ENCODE measurements at places on chromosomes 4 and X.

DNA sequence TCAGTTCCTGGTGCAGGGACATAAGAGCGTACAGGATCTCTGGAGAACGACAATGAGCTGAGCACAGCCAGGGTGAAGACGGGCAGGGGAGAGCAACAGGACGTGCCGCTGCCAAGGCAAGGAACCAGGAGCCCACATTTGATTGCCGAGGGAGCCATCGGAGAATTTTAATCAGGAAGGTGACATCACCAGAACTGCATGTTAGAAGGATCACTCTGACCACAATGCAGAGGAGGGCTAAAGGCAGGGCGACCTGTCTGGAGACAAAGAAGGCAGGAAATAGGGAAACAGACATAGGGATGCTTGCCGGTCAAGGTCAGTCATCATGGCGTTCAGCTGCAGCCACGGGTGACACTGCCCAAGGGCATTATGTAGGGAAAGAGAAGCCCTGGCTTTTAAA lies 81.4 kb downstream of the RBM47 start:
- DNase-seq, result no peak

GRCh38 chr4:14644580-14645282 lies 357.6 kb upstream of the CPEB2 start:
- no peak for DNase-seq

DNA sequence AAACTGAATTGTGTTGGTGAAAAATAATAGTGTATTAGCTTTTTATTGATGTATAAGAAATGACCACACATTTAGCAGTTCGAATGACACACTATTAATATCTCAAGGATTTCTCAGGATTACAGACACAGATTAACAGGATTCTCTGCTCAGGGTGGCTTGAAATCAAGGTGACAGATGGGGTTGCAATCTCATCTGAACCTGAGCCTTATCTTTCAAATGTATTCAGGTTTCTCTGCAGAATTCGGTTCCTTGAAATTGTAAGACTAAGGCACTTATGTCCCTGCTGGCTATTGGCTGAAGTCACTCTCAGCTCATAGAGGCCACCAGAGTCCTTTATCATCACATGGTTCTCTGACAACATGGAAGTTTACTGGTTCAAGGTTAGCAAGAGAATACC lies 1780.1 kb downstream of the ARAP2 start:
- DNase-seq, result no peak

DNA sequence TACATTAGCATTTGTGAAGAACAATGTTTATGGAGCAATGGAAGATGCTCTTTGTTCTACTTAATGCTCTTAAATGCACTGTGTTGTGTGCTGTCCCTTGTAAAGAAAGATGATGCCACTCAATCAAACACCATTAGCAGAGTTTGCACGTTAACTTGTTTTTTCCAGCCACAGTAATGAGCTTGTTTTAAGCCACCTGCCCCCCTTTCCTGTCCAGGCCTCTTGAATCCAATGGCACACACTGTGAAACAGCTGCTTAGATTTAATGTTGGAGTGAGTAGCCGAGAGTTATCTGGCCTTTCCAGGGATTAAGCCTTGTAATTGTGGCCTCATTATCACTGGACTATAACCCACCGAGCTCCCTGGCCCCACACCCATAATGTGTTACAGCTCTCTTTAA lies 86.0 kb downstream of the PAK3 start:
- no peak for DNase-seq

DNA sequence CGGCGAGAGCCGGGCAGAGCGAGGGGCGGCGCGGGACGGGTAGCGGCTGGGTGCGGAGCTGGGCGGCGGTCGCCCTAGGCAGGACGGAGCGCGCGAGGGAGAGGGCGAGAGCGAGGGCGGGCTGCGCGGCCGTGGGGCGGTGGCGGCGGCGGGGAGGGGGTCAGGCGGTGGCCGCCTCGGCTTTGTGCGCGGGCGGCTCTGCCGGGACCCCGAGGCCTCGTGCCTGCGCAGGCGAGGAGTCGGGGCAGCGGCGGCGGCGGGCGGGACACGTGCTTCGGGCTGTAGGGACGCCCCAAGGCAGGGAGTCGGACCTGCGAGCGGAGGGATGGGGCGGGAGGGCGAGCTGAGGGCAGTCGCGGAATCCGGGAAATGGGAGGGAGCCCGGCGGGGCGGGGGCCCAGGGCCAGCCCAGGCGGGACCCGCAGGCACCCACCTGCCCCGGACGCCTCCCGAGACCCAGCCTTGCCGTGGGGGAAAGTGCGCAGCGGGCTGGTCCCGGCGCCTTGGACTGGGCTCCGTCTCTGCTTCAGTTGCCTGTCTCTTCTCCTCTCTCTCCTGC lies 465 bp downstream of the BMPR1B start:
- DNase-seq, result no peak

GRCh38 chrX:101415180-101416145 lies 7.4 kb downstream of the HNRNPH2 start:
- peak; percentile 38 for DNase-seq

- peak; percentile 29 for DNase-seq
Measured at GRCh38 chr4:173752610-173753230, 222.7 kb upstream of the HAND2 start.

GRCh38 chr4:118037955-118038354 lies 3.7 kb downstream of the NDST3 start:
- DNase-seq, result no peak

DNA sequence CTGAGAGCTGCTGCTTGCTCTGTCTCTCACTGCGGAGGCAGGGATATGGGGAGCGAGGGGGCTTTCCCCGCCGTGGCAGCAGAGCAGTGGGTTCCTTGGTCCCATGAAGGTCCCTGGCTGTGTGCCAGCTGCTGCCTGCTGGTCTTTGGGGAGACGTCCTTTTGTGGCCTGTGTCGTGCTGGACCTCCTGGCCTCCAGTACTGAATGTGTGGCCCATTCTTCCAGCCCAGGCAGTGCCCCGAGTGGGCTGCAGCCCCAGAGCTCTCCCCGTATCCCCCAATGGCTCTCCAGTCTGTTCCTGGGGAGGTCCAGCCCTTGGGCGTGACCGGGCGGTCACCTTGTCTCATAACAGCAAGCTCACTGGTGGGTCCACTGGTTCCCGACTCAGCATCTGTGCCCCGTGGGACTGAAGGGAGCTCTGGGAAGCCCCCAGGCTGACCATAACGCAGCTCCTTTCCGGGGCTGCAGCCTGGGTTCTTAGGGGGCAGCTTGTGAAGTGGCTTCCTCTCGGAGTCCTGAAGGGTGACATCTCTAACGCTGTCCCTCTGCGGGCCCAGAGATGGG lies 115.6 kb downstream of the SMIM20 start:
- no peak for DNase-seq

- no peak for DNase-seq
Measured at GRCh38 chr4:83329521-83330110, 5.0 kb downstream of the HPSE start.

- no peak for DNase-seq
Measured at GRCh38 chrX:37986893-37987292, 19.5 kb upstream of the SYTL5 start.

- no peak for DNase-seq
Measured at GRCh38 chrX:154354013-154354412, 20.4 kb downstream of the FLNA start.

- DNase-seq, result peak; percentile 79
Measured at GRCh38 chr4:48093991-48094416, 40.0 kb downstream of the TXK start.

GRCh38 chr4:111960241-111960667 lies 185.0 kb upstream of the FAM241A start:
- DNase-seq, result no peak

GRCh38 chr4:108159845-108160244 lies 8.9 kb downstream of the LEF1 start:
- DNase-seq, result no peak

GRCh38 chr4:156606554-156607477 lies 364.8 kb downstream of the PDGFC start:
- no peak for DNase-seq

- no peak for DNase-seq
Measured at GRCh38 chr4:173370130-173370476, 651 bp upstream of the SAP30 start.

GRCh38 chrX:17680732-17681413 lies 56.4 kb upstream of the SCML1 start:
- DNase-seq, result no peak

DNA sequence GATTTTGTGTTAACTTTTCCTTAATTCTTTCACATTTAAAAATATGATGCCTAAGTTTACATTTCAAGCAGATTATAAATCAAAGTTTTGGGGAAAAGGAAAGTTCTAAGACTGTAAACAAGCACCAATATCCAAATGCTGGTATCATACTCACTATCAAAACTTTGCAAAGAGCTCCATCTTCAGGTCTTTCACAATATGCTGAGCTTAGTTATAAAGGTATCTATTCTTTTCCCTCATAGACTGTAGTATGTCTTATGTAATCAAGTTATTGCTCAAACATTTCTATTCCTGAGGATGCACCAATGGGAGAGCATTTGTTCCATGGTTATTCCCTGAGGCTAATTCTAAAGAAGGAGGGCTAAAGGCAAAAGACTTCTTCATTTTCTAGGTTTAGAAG lies 207.9 kb upstream of the FAM241A start:
- DNase-seq, result no peak

DNA sequence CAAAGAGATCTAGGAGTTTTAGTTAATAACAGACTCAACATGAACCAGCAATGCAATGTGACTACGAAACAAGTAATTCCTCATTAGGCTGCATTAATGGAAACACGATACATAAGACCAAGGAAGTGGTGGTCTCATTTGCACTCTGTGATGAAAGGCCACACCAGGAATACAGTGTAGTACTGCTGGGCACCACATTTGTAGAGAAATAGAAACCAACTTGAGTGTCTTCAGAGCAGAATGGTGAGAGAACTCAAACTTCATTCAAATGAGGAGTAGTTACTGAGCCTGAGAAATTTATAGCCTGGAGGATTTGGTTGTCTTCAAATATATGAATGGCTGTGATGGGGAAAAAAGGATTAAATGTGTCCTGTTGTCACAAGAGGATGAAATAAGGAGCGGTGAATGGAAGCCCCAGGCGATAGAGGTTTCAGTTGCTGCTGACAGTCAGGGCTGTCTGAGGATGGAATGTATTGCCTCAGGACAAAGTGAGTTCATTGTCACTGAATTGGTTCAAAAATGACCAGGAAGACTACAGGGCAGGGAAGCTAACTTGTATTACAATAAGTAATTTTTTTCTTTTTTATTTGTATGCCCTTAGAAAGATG lies 50.9 kb downstream of the NFKB1 start:
- no peak for DNase-seq

DNA sequence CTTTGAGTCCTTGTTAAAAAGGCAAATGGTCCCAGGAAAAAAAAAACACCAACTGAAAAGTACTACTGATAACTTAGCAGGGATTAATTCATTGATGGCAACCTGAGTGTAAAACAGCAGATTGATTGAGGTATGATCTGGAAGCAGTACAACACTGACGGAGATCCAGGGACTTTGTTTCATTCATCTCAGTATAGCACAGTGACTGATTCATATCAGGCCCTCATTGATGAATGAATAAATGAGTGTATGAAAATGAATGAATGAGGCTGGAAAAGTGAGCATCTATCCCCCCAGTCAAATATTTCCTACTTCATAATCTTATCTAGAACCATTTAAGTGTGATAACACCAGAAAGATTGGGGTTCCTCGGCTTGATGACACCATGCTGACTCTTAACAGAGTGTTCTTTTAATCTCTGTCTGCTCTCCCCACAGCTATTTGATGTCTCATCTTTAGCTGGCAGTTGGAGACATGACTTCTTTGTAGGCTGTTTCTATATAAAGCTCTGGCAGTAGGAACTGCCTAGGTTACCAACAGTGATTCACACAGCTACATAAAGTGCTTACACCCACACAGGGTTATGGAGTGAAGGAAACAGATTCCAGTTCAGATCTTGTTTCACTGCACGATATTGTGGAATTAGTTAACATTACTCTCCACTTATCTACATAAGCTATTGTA lies 18.6 kb upstream of the RNF128 start:
- DNase-seq, result no peak

GRCh38 chr4:126338548-126338947 lies 1023.8 kb downstream of the FAT4 start:
- DNase-seq, result no peak

- DNase-seq, result no peak
Measured at GRCh38 chr4:141011901-141012315, 121.4 kb downstream of the RNF150 start.

- DNase-seq, result no peak
Measured at GRCh38 chr4:122167369-122167768, 15.2 kb downstream of the BLTP1 start.

- no peak for DNase-seq
Measured at GRCh38 chr4:172957216-172957615, 211.4 kb upstream of the GALNT7 start.

- no peak for DNase-seq
Measured at GRCh38 chrX:94097868-94098267, 423.9 kb downstream of the FAM133A start.

DNA sequence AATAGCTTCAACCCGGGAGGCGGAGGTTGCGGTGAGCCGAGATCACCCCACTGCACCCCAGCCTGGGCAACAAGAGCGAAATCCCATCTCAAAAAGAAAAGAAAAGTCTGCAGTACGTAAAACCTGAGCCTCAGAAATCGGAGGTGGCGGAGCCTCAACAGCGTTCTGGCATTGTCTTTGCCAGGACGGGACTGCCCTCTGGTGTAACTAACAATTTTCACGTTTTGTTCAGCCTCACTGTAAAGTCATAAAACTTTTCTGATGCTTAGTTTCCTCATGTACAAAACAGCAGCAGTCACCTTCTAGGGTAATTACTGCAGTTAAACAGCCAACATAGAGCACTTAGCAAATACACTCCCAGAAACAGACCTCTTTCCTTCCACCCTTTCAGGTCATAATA lies 121.7 kb downstream of the RBM47 start:
- no peak for DNase-seq

GRCh38 chr4:52883707-52884669 lies 21.9 kb downstream of the RASL11B start:
- no peak for DNase-seq

GRCh38 chr4:87353592-87353991 lies 30.9 kb upstream of the HSD17B13 start:
- peak; percentile 7 for DNase-seq

GRCh38 chr4:65450899-65451298 lies 219.4 kb downstream of the EPHA5 start:
- DNase-seq, result no peak

DNA sequence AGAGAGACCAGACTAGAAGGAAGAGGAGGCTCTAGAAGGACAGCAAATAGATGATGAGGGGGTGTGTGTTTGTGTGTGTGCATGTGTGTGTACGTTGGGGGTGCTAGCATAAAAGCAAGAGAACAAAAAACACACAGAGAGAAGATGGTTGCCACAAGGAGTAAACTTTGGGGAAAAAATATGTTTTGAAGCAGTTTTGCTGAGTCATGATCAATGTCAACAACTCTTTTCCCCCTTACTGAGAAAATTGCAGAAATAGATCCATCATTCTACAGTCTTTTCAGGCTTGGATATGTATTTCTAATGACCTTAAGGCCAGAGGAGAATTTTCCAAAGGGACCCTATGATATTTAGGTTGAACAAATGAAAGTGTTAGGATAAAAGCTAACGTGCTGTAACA lies 89.0 kb upstream of the NHS start:
- no peak for DNase-seq
